ENCODE measurements at places on chromosomes 5 and 9.

DNA sequence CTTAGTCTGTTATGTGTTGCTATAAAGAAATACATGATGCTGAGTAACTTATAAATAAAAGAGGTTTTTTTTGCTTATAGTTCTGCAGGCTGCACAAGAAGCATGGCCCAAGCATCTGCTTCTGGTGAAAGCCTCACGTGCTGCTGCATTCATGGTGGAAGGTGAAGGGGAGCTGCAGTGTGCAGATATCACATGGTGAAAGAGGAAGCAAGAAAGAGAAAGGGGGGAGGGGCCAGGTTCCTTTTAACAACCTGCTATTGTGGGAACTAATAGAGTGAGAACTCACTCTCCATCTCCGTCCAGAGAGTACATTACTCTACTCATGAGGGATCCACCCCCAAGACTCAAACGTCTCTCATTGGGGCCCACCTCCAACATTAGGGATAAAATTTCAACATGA lies 12.5 kb upstream of the PARP8 start:
- no peak for DNase-seq

- DNase-seq: no peak
Observed at GRCh38 chr5:159038907-159039306, 60.8 kb downstream of the EBF1 start.

GRCh38 chr9:86721226-86721781 lies 226.0 kb downstream of the GAS1 start:
- DNase-seq: no peak

DNA sequence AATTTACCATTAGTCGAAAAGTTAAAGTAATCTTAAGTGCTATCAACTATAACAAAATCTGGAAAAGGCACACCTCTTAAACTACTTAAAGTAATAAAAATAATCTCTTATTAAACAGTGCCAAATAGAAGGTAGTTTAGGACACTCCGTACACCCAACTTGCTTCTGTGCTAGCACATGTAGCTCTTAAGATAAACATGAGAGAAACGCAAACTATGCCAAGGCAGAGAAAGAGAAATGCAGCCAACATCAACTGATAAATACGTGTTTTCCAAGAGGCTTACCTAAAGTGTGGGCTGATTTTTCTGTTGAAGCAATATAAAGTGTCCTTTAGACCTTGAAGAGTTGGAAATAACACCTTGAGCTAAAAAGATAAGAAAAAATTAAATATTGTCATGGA lies 480.6 kb upstream of the DAB2 start:
- no peak for DNase-seq

DNA sequence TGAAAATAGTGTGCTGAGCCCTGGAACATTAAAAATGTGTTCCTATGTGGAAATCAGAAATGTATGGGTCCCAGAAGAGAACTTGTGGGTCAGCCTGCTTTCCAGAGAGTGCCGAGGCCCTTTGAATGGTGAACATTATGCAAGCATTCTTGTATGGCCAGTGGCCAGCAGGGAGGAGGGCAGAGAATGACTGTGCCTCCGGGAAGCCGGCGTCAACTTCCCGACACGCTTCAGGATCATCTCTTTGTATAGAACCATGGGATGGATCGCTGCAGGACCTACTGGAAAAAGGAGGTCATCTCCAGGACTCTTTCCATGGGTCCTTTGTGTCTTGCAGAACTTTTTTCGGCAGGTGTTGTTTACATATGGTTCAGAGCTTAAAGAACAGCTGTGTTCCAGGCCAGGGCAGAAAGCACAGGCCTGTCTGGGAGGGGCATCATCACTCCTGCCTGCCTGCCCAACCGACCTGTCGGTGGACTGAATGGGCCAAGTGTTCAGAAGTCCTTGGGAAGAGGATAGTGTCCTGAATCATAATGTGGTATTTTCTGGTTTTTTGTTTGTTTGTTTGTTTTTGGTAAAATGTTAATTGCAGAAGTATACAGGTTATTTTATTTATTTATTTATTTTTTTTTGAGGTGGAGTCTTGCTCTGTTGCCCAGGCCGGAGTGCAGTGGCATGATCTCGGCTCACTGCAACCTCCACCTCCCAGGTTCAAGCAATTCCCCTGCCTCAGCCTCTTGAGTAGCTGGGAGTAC lies 9.0 kb downstream of the PRRC2B start:
- no peak for DNase-seq

DNA sequence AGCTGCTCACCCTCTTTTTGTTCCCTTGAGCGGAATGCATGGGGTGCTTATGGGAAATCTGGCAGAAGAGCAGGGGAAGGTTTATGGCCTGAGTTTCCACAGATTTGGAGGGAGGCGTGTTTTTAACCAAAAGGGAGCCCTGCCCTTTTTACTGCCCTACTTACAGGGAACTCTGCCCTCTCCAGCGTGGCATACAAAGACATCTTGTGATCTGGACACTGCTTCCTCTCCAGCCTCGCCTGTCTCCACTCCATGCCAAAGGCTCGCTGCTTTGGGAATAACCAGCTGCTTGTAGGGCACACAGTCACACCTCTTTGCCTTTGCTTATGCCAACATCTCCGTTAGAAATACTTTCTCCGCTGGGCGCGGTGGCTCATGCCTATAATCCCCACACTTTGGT lies 314.2 kb downstream of the ARHGAP26 start:
- no peak for DNase-seq

DNA sequence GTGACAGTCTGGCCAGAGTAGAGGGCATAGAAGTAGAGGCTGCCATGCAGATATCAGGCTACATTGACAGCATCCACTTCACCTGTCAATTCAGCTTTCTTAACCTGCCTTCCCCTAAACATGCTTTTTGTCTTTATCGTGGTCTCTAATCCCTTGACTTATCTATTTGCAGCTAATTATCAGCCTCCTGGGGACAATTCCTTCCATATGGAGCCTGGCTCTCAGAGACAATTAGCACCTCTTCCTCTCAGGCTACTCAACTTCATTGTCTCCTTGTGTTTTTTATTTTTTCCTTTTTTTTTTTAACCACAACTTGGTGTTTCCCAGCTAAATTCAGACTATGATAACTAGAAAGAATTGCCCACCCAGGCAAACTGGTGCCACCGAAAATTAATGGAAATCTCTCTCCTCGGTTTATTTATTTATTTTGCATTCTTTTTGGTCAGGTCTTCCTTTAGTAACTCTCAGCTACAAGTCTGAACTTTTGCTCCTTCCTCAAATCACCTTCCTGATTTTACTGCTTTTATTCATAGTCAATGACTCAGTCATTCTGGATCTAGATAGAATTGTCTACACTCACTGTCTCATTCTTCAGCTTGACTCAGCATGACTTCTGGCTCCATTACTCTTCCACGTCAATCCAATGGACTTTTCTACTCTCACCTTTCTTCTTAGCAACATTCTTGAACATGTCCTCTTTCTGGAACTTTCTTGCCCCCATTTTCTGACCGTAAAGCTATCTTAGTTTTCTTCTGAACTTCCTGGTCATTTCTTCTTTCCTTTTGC lies 63.0 kb upstream of the BASP1 start:
- DNase-seq: no peak

GRCh38 chr5:75617736-75618352 lies 6.6 kb downstream of the ANKDD1B start:
- no peak for DNase-seq

DNA sequence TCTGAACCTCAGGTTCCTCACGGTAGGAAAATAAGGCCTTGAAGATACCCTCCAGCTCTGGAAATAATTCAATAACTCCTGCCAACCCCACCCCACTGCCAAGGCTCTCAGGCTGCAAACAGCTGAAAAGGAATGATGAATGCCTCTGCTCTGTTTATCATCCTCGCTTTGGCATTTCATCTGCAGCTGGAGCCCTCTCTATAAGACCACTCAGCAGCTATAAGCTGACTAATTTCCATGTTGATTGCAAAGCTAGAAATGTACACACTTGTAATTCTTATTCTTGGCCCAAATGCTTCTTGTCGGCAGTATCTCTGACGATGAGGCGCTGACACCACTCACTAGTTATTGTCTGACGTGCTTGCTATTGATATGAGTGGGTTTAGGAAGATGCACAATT lies 408.4 kb upstream of the NMUR2 start:
- DNase-seq: no peak

DNA sequence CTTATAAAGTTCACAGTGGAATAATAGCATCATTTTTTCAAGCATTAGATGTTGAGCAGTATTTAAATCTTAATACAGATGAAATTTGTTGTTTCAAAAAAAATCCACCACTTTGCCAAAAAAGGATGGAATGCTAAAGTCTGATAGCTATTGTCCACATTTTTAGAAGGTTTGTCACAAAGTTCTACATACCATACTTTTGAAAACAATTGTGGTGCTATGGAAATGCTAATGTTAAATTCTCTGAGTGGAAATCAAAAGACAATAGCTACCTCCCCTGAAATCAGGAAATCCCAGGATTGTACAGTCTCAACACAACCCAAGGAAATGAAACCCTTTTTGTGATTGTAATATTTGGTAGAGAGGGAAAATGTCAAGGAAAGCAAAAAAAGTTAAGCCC lies 19.3 kb upstream of the GRAMD2B start:
- no peak for DNase-seq

GRCh38 chr5:174053905-174054304 lies 8.4 kb downstream of the NSG2 start:
- no peak for DNase-seq

DNA sequence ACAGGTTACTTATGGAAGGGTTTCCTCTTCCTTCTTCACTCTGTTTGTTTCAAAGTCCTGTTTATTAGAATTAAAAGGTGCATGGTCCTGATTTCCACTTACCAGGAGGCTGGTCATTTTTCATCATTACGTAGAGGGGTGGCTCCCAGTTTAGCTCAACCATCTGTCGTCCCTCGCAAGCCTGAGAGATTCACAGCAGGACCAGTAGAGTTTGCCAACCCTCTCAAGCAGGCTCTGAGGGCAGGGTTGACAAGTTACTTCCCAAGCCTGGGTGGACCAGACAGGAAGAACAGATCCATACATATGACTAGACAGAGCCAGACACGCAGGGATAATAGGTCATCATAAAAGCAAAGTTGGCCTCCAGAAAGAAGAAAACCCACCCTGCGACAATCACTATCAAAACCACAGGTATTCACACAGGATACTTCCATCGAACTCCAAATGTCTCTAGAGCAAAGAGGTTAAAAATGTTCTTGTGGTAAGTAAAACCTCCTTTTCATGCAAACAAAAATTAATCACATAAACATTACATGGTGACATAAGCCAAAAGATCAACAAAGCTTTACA lies 151.9 kb downstream of the ELAVL2 start:
- no peak for DNase-seq

- no peak for DNase-seq
Observed at GRCh38 chr5:168137265-168137664, 154.2 kb upstream of the WWC1 start.

DNA sequence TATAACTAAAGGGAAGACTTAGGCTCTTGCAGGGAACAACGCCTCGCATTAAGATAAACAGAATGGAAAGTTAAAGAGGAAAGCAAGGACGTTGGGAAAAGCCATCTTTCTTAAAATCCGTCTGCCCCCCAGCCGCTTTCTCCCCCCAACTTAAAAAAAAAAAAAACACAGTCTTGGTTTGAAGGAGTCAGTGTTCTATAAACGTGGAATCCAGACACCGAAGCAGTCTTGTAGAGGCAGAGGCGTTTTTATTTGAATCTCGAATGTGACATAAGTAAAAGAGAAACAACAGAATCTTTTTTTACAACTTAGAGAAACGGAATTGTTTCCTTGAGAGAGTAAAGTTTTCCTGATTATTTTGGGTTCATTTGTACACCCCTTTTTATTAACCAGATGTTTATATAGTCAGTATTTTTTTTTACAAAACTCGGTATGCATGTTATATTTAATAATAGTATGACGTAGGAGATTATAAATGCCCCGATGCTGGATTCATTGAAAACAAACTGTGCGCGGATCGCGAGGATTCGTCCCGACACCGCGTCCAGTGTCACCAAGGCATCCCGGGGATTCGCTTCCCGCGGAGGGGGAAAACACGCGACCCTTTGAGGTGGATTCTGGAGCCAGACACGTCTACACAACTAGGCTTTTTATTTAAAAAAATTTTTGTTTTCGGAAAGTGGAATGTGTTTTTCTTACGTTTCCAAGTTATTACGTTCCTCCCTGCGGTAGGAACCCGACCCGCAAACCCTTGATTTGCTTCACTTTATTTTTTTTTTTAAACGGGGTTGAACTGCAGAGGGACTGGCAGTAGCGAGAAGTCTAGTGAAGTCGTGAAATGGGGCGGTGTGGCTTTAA lies 6.7 kb downstream of the PTCH1 start:
- DNase-seq: no peak

DNA sequence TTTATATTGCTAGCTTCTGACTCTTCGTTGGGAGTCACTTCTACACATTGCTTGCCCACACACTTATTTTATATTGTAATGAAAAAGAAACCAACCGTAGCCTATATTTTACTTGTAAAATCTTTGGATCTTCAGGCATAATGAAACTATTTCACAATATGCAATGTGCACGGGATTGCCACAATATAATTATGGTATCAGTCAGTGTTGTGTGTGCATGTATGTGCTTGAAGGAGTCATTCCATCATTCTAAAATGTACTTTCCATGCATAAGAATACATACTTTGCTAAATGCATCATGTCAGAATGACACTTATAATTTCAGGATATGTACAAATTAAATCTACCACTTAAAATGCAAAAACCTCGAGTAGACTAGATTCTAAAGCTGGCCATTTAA lies 64.0 kb upstream of the TLE4 start:
- DNase-seq: no peak

DNA sequence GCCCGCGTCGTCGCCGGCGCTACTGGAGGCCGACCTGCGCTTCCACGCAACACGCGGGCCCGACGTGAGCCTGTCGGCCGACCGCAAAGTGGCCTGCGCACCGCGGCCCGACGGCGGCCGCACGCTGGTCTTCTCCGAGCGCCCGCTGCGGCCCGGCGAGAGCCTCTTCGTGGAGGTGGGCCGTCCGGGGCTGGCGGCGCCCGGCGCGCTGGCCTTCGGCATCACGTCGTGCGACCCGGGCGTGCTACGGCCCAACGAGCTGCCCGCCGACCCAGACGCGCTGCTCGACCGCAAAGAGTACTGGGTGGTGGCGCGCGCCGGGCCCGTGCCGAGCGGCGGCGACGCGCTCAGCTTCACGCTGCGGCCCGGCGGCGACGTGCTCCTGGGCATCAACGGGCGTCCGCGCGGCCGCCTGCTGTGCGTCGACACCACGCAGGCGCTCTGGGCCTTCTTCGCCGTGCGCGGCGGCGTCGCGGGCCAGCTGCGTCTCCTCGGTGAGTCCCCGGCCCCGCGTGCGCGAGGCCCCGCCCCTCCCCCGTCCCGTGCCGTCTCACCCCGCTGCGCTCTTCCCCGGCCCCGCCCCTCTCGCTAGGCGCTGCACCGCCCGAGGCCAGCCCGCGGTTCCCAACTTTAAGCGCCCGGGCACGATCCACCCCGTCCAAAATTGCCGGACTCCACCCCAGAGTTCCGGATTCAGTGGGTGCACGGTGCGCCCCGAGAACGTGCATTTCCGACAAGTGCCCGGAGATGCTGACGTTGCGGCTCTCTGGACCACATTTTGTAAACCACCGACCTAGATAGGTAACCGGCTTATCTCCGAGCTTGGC lies 42.8 kb downstream of the NEURL1B start:
- DNase-seq: peak; percentile 38

Data from stimulated activated CD8-positive, alpha-beta memory T cell treated with anti-CD3 and anti-CD28 coated beads, Interleukin-7, amount 100 ng/mL, for 48 hours (primary cell).